ENCODE measurements at places on chromosomes 1 and 21.

- no peak for DNase-seq
These were observed 10.7 kb downstream of the PATJ start for GRCh38 chr1:61752921-61753389.

GRCh38 chr1:28447679-28448078 is 58.2 kb upstream of the RCC1 start:
- DNase-seq: no peak

GRCh38 chr1:93313026-93313425 is 32.7 kb upstream of the DR1 start:
- DNase-seq: no peak

DNA sequence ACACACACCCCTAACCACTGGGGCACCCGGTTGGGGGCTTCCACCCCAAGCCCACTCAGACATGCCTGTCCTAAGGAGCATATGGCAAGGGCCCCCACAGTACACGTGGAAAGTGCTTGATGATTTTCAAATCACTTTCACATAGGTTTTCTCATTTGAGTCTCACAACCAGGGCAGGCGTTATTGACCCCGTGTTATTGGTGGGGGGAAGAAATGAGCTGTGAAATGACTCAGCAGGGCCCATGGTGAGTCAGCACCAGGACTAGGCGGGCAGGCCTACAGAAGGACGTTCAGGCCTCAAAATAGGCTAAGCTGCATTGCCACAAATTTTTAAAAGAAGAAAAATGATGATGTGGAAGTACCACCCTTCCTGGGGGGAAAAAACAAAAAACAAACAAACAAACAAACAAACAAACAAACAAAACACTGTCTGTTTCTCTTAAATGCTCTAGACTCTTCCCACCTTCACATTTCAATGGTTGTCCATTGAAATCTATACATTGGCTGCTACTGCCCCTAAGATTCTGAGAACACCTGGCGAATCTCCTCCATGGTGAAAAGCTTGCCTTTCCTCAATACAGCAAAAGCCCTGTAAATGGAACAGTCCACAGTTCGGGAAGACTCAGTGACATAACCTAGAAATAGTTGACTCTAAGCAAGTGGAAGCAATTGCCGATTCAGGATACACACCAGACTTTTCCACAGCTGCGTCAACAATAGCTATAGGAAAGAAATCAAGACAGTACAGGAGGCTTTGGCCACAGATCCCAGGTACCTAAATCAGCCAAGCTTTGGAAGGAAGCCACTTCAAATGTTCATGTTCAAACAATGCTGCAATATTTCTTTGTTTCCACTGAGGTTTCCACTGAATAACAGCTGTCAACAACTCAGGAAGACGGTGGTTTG is 234.7 kb downstream of the TOMM20 start:
- DNase-seq: peak; percentile 85

DNA sequence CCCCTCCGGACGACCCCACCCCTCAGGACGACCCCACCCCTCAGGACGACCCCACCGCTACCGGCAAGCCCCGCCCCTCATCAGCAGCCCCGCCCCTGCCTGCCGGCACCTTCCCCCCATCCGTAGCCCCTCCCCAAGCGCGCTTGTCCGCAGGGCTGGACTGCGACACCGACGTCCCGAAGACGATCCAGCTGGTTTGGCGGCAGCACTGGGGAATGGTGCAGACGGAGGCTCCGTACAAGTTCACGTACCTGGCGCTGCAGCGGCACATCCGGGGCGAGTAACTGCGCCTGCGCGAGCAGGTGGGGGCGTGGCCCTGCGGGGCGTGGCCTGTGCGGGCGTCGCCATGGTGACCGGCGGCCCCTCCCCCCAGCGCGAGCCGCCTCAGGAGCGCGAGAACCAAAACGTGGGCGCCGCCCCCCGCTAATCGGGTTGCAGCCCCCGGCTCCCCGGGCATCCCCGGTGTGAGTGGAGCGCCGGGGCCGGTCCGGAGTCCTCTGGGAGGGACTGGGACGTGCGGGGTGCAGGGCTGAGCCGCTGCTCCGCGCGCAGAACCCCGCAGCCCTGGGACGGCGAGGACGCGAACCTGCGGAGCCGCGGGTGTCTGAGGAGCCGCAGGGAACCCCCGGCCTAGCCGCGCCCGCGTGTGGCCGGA is 4.9 kb downstream of the RNF223 start:
- peak; percentile 79 for DNase-seq

DNA sequence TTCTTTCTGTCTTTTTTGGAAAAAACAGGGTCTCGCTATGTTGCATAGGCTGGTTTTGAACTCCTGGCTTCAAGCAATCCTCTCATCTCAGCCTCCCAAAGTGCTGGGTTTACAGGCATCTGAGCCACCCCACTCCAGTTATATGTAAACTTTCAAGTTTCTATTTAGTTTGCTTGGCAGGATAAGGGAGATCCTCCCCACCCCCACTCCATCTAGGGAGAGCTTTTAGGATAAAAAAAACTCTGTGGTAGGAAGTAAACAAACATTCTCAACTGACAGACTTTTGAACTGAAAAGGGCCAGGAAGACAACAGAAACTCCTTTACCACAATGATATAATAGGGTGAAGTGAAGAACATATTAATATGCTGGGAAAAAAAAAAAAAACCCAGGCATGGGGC is 41.0 kb upstream of the ZNF326 start:
- no peak for DNase-seq

DNA sequence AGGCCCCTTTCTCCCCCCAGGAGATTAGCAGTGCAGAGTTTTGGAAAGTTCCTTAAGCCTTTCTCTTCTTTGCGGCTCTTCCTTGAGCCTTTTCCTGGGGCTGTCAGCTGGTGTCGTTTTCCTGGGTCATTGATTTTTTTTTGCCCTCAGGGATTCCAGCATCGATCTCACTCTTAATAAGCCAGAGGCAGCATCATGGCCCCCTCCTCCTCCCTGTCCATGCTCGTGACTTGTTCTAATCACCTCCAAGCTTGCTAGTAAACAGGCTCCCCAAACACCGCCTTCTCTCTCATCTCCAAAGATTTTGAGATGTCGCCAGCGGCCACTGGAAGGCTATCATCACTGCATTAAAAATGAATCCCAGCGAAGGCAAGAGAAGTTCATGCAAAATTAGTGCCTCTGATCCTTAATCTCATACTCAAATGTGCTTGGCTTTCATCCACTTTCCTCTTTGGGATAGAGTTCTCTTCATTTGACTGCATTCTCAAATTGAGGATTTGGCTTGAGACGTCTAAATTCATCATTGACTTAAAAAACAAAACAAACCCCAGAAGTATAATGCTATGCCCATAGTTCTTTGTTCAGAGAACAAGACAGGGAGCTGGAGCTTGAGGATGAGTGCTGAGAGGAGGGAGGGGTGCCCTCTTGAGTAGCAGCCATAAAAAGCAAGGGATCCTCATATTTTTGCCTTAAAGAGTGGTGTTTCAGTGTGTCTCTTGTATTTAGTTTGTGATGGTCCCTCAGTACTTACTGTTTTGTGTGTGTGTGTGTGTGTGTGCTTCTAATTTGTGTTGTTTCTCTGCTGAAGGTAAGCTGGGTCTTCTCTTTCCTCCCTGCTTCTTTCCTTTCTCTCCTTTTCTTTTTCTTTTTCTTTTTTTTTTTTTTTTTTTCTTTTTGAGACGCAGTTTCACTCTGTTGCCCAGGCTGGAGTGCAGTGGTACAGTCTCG is 3.2 kb downstream of the EVA1C start:
- DNase-seq: no peak

- no peak for DNase-seq
These were observed 71.5 kb downstream of the POU2F1 start for GRCh38 chr1:167292216-167292615.

DNA sequence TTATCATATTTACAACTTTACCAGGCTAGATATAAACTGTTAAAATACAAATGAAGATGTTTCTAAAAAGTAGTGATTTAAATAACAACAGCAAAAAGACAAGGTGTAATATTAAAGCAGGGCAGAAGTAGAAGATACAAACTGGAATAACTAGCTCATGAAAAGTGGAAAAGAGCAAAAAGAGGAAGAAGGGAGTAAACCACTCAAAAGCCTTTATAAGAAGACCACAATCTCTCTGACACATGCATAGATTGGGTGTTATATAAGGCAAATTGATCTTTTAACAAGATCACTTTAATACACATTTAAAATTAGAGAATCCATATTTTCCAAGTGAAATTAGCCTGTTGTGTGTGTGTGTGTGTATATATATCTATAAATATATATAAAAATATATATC is 5.0 kb downstream of the DENND1B start:
- DNase-seq: no peak

- peak; percentile 44 for DNase-seq
These were observed 25.8 kb downstream of the DESI2 start for GRCh38 chr1:244678697-244679096.

GRCh38 chr1:1781526-1781903 is 3.2 kb upstream of the NADK start:
- no peak for DNase-seq

DNA sequence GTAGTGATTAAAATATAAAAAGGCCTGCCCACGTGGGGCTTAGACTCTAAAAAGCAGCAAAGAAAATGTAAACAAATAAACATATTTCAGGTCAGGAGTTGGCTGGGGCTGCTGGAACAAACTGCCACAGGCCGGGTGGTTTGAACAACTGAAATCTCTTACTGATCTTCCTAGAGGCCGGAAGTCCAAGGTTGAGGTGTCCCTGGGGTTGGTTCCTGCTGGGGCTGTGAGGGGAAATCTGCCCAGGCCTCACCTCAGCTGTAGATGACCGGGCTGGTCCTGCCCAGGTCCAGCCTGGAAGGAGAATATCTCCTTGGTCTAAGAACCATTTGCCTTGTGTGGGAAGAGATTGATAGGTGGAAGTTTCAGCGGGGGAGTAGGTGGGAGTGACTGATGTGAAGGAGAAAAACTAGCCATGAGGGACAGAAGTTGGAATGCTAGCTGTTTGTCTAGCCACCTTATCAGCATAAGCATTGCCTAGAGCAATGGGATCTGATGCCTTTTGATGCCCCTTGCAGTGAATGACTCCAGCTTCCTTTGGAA is 221.1 kb downstream of the DYRK1A start:
- no peak for DNase-seq

- no peak for DNase-seq
These were observed 38.2 kb downstream of the DDX20 start for GRCh38 chr1:111793923-111794322.

GRCh38 chr1:35633547-35633946 is 7.8 kb downstream of the PSMB2 start:
- no peak for DNase-seq

GRCh38 chr1:167554028-167554779 is 642 bp upstream of the CREG1 start:
- no peak for DNase-seq

DNA sequence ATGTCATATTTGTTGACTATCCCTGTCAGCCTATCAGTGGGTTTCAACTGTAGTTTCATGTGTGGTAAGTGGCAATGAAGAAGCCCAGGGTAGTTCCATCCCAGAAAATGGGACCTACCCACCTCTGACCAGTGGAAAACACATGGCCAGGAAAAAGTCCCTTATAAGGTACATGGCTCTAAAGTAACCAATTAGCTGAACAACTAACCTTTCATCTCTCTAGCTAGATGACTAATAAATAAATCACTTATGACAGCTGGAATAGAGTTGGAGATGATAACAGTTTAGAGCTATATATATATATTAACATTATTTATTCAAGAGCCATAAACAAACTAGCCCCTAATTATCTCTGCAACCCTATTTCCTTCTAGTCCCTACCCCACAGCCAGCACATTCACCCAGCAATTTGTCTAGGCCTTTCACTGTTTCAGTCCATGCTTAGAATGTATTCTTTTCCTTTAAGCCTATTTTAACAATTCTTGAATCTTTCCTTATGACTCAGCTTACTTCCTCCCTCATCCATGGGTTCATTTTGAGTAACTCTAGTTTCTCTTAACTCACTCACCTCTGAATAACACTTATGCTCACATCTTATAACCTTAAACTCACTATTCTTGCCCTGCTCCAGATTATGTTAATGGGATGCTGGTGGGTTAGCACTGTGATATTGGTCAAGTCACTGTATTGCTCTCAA is 83.7 kb downstream of the TNFSF18 start:
- no peak for DNase-seq

DNA sequence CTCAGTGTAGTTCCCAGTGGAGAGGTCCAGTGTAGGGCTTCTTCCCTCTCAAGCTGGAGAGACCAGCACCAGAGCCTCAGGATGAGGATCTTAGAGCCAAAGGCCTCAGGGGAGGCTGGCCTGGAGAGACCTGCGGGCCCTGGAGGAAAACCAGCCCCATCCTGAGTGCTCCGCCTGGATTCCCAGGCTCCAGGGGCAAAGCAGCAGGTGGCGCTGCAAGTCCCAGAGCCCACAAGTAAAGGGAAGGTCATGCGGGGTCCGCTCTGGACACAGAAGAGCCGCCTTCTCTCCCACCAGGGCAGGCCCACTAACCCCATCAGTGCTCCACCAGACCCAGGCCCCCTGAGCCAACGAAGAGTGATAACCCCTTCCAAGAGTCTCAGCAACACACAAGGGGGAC is 22.7 kb downstream of the PGBD5 start:
- no peak for DNase-seq

DNA sequence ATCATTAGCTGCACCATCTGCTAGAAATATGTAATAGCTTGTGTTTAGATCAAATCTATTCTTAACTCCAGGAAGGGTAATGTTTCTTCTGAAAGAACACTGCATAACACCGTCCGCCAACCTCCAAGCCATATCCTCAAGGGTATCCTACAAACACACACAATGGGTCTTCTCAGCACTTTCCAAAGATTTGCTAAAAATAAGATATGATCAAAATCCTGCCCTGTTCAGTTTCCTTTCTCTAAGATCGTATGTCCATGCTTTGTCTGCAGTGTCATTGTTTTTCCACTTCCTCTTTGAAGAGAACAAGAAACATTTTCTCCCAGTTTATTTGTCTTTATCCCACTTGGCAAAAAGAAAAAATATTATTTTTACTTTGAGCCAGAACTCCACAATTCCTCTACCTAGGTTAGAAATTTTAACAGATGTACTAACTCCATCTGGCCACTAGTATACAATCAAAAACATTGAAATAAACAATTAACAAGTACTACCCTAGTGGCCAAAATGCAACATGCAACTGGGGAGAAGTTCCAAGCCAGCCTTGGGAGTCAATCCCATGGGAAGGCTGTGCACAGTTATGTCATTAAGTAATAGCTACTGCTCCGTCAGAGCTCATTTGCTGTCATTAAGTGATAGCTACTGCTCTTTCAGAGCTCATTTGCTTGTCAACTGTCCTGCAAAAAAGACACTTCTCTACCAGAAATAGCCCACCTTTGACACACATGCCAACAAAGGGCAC is 37.8 kb downstream of the FRRS1 start:
- DNase-seq: no peak
